ENCODE measurements at places on chromosomes 11 and 22.

GRCh38 chr22:46071451-46072109, 78.7 kb upstream of the PPARA start:
- peak; percentile 56 for DNase-seq

DNA sequence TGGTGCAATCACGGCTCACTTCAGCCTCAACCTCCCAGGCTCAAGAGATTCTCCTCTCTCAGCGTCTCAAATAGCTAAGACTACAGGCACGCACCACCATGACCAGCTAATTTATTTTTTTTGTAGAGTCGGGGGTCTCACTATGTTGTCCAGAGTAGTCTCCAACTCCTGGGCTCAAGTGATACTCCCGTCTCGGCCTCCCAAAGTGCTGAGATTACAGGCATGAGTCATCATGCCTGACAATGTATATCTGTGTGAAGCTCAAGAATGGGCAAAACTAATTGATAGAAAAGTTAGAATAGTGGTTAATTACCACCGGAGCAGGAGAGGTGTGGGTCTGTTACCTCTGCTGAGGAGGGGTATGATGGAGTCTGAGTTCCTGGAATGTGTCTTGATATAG, 9.1 kb upstream of the SLC43A3 start:
- no peak for DNase-seq

- DNase-seq: no peak
These were observed 2.9 kb upstream of the OR52J3 start for GRCh38 chr11:5043380-5043779.

- peak; percentile 28 for DNase-seq
These were observed 78.0 kb upstream of the PPARA start for GRCh38 chr22:46072110-46072881.

DNA sequence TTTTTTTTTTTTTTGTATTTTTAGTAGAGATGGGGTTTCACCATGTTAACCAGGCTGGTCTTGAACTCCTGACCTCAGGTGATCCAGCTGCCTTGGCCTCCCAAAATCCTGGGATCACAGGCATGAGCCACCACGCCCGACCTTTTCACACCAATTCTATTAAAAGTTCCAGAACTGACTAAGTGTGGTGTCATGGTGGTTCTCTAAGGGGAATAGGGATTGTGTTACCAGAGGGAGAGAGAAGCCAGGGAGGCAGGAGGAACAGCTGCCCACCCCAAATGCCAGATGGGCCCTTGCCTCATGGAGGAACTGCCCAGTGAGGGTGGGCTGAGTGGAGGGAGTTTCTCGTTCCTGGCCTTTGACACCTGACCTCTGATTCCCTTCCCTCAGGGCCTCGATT, 5.9 kb downstream of the RPS6KA4 start:
- no peak for DNase-seq

DNA sequence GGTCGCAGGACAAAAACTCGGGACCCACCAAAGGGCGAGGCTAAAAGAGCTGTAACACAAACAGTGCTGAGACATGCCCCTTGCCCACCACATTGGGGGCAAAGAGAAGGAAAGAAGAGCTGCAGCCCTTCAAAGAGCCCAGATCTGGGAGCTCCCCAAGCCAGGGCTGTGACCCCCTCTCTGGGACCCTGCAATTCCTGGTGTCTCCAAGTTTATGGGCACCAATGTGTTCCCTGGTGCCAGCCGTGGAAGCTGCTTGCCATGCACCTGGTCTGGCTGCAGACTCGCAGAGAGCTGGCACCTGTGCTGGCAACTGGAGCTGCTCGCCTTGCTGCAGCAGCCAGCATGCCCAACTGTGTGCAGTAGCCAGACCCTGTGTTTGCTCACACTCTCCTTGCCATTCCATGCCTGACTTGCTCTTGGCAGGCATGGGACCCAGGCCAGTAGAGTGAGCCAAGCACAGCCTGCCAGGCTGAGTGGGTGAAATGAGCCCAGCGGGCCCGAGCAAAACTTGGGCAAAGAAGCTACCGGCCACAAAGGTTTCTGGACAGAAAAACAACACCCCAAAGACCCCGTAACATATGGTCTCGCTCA, 16.0 kb downstream of the RRP8 start:
- no peak for DNase-seq

DNA sequence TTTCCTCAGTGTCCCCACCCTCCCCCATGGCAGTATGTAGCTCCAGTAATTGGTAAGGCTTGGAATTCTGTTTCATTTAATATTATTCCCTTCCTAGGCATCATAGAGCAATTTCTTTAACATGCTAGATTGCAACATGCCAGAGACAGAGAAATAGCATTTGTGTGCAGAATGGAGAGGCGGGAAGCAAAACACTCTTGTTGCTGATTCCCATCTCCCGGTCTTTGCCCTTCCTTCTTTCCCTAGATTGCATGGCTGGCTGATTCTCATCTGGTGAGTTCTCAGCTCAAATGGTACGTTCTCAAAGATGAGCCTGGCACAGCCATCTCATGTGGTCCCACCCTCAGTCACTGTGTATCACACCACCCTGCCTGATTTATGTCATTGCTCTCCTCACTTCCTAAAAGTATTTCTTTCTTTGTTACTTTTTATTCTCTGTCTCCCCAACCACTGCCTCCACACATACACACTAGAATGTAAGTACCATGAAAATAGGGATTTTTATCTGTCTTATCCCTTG, 66.9 kb downstream of the ARFGAP2 start:
- DNase-seq: no peak

GRCh38 chr11:66336234-66337102, at the start of gene RIN1:
RIN1 (minus strand) TSS chr11:66336434; CDS start chr11:66336402, 32 bp downstream.
- no peak for DNase-seq

GRCh38 chr11:114141863-114142580, 82.5 kb downstream of the ZBTB16 start:
- DNase-seq: no peak

GRCh38 chr11:112525270-112525669, 264.6 kb upstream of the PLET1 start:
- no peak for DNase-seq

GRCh38 chr11:93396316-93396715, 65.8 kb downstream of the DEUP1 start:
- no peak for DNase-seq

- no peak for DNase-seq
These were observed 5.8 kb downstream of the FADS2 start for GRCh38 chr11:61833926-61834277.

DNA sequence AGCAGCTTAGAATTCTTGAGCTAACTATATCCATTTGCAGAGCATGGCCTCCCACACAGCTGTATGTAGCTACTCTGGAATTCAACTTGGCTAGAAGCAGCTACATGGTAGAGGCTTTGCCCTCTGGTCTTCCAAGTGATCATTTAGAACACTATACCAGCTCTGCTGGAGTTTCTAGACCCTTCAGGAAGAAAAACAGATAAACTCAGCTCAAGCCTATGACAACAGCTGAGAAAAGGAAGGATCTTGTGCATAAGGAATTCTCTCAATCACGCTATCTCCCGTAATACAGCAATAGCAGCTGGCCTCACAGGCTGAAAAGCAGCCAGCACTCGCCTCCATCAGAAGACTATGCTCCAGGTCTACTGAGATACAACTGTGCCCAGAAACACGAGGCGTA, 50.6 kb upstream of the APOA1 start:
- DNase-seq: no peak

DNA sequence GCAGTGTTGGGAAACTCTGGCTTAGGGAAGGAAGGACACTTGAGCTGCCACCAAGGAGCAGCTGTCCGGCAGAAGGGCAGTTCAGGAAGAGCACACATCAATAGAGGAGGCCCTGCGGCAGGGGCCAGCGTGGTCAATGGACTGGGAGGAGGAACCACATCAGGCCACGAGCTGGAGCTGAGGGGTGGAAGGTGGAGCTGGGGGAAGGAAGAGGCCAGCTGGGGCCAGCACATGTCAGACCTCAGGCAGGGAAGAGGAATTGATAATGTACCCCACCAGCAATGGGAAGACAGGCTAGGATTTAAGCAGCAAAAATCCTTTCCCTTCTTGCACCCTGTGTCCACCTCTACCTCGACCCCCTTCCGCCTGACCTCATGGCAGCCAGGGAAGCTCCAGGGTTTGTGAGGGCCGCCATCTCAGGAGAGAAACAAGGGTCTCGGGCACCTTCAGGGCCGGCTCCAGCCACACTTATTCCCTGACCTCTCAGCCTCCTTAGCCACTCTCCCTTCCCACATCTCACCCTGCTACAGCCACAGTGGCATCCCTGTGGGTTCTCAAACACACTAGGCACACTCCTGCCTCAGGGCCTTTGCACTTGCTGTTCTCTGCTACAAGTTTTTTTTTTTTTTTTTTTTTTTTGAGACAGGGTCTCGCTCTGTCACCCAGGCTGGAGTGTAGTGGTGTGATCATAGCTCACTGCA, 157.8 kb upstream of the GRK3 start:
- DNase-seq: no peak

- DNase-seq: no peak
These were observed 76.7 kb downstream of the FAR1 start for GRCh38 chr11:13745165-13745564.

DNA sequence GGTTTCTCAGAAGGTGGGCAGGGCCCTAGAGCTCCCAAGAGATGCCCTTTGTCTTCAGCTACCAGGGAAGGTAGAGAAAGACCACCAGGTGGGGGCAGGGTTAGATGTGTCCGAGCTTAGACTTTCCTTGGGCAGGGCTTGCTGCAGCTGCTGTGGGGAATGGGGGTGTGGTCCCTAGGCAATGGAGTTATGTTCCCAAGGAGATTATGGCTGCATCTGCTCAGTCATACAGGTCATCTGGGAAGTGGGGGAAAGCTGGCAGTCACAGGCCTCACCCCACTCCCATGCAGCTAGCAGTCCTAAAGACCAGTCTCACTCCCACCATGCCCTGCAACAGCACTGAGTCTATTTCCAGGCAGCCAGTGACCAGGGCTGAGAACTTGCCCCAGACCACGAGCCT, 29.5 kb downstream of the MMP27 start:
- no peak for DNase-seq

- no peak for DNase-seq
These were observed 39.4 kb downstream of the CEP57 start for GRCh38 chr11:95829580-95830259.

DNA sequence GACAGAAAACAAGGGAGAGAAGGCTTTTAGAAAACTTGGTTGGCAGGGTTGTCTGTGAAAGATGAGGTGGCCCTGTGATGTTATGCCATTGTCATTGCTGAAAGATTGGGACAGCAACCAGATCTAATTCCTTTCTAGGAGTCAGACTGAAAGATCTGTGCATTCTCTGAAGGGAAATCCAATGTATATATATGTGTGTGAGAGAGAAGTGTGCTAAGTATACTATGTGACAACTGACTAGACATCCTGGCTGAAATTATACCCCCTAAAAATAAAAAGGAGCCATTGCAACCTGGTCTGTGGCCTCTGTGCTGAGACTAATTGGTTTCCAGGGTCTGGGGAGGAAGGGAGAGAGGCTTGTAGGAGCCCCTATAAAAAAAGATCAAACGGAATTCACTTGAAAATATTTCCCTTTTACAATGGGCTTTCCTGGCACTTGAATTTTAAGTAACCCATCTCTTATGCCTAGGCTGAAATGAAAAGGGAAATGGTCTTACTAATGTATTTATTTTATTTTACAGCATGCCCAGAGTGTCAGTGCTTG, 1.2 kb upstream of the MPPED2 start:
- DNase-seq: no peak

DNA sequence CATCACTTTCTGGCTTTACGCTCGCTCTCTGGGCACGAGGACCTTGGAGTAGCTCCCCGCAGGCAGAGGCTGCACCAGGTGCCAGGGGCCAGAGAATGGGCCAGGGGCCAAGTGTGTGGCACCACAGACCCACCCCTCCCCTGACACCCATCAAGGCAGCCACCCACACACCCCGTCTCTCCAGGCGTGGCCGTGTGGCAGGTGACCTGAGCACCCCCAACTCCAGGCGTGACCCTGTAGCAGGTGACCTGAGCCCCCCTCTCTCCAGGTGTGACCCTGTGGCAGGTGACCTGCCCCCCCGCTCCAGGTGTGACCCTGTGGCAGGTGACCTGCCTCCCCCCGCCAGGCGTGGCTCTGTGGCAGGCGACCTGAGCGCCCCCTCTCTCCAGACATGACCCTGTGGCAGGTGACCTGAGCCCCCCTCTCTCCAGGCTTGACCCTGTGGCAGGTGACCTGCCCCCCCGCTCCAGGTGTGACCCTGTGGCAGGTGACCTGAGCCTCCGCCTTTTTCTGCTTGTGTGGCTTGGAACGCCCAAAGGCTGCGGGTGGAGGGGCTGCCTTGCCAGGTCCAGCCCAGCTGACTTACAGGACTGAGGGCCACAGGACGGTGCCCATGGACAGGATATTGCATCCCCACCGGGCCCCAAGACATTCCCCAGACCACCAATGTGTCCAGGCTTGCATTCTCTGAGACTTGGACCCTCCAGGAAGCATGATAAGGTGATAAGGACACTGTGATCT, 667.2 kb downstream of the BRD1 start:
- DNase-seq: no peak

DNA sequence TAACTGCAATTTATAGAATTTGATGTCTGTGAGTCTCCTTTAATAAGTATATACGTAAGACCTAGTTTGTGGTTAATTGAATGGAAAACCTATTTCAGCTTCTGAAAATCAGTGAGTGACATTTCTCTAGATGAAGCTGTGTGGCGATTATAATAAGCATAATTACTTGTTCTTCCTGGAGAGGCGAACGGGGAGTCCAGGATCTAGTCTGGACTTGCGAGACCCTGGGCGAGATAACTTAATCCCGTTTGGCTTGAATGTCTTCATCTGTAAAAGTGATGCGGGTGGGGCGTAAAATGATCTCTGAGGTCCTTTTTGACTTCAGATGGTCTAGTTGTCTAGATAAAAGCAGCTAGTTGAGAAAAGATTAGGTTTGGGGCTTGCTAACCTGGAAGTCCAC, 1.1 kb downstream of the PRRG4 start:
- DNase-seq: no peak

- no peak for DNase-seq
These were observed 798.2 kb downstream of the CNTN5 start for GRCh38 chr11:99818991-99819390.

GRCh38 chr11:76523786-76524436, 79.1 kb downstream of the EMSY start:
- no peak for DNase-seq

Data from HEK293T (cell line).